ENCODE measurements at places on chromosomes 5 and 9.

GRCh38 chr5:179198825-179199224, 138.7 kb downstream of the ZNF354C start:
- DNase-seq: no peak

DNA sequence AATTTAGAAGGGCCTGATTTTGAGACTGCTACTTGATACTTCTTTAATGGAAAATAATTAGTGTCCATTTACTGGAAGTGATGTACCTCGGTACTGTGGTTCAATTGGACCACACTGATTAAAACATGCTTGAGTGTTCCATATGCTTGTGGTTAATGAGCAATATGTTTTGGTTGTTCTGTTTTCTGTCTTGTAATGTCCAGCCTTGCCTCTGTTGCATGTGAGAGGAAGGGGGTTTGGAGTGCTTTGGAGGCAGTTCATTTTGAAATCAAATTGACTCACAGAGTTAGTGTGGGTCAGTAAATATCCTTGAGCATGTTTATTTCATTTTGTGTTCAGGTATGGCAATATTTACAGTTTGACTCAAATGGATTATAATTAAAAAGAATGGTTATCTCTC, 334.4 kb downstream of the ARHGEF28 start:
- no peak for DNase-seq

DNA sequence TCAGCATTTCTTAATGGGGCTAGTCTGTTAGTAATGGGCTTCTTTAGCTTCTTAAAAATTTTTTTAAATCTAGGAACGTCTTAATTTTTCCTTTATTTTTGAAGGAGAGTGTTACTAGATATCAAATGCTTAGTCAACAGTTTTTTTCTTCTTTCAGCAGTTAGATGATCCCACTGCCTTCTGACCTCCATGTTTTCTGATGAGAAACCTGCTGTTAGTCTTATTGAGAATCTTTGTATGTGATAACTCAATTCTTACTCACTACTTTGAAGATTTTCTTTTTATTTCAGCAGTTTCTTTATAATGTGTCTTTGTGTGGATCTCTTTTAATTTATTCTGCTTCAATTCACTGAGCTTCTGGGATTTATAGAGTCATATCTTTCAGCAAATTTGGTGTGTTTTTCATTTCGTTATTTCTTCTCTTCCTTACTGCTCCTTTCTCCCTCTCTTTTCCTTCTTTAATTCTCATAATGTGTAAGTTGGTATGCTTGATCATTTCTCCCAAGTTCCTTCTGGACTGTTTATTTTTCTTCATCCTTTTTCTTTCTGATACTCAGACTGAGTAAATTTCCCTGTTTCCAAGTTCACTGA, 205.8 kb downstream of the RANBP17 start:
- DNase-seq: no peak

DNA sequence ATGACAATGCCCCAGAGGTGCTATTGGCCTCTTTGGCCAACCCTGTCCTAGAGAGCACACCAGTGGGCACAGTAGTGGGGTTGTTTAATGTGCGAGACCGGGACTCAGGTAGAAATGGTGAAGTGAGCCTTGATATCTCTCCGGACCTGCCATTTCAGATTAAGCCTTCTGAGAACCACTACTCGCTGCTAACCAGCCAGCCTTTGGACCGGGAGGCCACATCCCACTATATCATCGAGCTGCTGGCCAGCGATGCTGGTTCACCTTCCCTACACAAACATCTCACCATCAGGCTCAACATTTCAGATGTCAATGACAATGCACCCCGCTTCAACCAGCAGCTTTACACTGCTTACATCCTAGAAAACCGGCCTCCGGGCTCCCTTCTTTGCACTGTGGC, 1.4 kb downstream of the PCDHGC5 start:
- no peak for DNase-seq
